ENCODE measurements at places on chromosomes 7 and 10. TPM values are rescaled to one million over a fixed set of nuclear protein-coding genes. Genes with fewer than 3 reads are reported as not detected.

The LMOD2 gene
- not detected for polyA plus RNA-seq

The TEX47 gene
- polyA plus RNA-seq = not detected

The RBP3 gene
- not detected for polyA plus RNA-seq

The OAT gene
- polyA plus RNA-seq = 44.9 TPM

The RBM20 gene
- not detected for polyA plus RNA-seq

The NRAP gene
- not detected for polyA plus RNA-seq

The SFTPA1 gene
- not detected for polyA plus RNA-seq

Data from B cell (primary cell).